ENCODE measurements at places on chromosomes 2 and 18.

DNA sequence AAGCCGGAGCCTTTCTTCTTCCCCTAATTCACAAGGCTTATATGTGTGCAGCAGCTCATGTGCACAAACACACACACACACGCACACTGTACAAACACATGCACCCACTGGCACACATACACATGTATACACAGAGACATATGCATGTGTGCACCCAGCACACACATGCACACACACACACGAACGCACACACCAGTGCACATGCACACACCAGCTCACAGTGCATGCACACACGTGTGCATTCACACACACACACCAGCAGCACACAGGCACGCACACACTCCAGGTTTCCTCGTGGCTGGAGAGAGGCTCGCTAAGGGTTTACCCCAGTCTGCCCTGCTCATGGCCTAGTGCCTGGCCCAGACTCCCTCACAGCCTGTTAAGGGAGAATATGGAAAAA lies 234.0 kb downstream of the EIPR1 start:
- no peak for ATAC-seq

- ATAC-seq: peak; percentile 40
These were observed 636 bp downstream of the ARL4C start for GRCh38 chr2:234496055-234496834.

DNA sequence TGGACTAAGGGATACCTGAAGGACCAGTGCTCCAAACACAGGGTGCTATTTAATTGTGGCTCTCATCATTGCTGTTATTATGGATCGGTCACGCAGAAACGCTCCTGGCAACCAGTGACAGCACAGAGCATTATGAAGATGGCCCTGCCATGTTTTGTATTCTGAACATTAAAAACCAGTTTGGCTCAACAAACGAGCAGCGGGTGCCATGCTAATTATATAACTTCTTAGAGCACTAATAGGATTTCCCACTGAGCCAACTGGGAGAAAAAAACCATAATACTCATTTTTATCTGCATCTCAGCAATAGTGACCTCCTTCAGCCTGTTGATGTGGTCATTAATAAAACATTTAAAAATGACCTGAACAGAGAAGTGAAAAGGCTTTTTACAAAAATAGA lies 212.8 kb downstream of the STK39 start:
- ATAC-seq: no peak

DNA sequence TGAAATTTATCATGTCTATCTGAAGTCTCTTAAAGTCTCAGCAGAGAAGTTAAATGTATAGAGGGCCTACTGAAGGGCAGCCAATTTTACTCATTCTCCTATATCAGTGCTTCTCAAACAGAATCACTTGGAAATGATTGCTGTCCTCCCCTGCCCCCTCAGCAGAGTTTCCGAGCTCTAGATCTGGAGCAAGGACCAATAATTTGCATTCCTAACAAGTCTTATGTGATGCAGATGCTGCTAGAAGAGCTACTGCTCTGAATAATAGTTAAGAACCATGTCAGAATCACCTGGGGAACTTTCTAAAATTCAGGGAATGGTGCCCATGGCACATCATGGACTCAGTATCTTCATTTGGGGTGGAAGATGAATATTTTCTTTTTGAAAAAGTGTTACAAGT lies 105.6 kb upstream of the EPHA4 start:
- no peak for ATAC-seq

DNA sequence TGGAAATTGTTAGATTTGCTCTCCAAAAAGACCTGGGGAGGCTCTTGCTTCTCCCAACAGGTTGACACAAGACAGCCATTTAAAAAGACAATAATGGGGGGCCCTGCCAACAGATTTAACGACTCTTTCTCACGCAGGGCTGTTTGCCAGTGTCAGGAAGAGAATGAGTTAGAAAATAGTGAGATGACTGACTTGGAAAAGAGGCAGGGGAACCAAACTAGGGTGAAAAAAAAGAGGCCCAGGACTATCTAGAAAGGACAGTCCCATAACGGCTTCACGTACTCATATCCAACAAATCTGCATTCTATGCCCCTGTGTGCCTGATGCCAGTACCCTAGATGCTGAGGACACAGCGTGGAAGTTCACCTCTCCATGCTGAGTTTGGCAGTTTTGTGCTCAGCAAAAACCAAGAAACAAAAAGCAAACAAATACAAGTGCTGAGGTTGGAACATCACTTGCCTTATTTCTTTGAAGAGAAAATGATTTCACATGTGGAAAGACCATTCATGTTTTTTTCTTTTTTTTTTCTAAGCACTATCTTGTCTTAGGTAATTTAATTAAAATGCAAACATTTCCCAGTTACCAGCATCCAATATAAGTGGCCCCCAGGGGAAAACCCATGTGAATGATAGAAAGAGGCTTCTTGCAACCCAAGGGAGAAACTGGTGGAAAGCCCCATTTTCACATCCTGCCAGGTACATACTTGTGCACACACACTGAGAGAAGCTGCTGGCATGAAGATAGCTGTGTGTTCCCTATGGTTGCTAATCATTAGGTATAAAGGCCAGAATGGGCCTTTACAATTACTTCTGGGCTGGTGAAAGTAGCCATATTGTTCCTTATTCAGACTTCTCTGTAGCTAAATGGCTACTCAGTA lies 10.6 kb upstream of the WIPF1 start:
- ATAC-seq: no peak

- ATAC-seq: no peak
These were observed 340.6 kb downstream of the HRH4 start for GRCh38 chr18:24801001-24801400.

DNA sequence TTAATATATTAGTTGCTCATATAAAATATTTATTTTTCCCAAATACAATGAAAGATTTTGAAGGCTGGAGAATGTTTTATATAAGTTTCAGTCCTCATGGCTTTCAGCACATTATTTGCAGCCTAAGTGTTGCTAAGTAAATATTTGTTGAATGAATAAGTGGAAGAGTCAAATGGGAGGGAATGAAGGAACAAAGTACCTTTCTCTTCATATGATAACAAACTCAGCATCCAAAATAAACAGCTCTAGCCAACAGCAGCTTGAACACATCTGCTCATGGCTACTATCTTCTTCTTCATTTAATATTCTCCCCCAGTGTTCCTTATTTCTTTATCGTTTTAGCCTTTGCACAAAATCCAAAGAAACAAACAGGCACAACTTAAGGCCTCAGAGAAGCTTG lies 385.2 kb upstream of the PIK3C3 start:
- no peak for ATAC-seq

Measured in esophagus mucosa (tissue), 1 donor.